ENCODE measurements at places on chromosomes 2 and 18.

DNA sequence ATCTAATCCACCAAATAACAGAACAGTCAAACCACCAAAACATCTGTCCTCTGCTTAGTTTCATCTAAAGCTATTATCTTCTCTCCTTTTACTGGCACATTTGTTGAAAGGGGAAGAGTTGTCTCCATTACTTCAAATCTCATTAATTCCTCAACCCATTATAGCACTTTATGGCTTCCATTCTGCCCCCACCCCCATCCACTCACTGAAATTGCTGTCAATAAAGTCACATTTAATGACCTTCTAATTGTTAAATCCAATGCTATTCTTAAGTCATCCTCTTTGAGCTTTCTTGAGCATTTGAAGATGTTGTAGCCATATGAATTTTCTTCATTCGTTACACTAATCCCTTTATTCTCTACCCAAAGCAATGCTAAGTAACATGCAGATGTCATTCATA, 5.2 kb downstream of the OXER1 start:
- no peak for DNase-seq

- DNase-seq, result no peak
These were observed 289.9 kb upstream of the RBMS1 start for GRCh38 chr2:160783474-160783873.

- DNase-seq, result no peak
These were observed 8.0 kb upstream of the REL start for GRCh38 chr2:60873381-60873780.

DNA sequence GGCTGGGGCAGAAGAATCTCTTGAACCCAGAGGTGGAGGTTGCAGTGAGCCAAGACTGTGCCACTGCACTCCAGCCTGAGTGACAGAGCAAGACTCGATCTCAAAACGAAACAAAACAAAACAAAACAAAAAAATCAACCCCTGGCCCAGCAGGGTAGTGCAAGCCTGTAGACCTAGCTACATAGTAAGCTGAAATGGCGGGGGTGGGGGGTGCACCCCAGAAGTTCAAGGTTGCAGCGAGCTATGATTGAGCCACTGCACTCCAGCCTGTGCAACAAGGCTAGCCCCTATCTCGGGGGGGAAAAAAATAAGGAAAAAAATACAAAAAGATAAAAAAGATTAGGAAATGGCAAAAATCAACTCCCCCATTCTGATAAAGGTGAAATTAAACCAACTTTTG, 6.4 kb downstream of the ATL2 start:
- DNase-seq, result no peak

GRCh38 chr2:240459401-240460252, 24.2 kb downstream of the GPC1 start:
- DNase-seq, result no peak

DNA sequence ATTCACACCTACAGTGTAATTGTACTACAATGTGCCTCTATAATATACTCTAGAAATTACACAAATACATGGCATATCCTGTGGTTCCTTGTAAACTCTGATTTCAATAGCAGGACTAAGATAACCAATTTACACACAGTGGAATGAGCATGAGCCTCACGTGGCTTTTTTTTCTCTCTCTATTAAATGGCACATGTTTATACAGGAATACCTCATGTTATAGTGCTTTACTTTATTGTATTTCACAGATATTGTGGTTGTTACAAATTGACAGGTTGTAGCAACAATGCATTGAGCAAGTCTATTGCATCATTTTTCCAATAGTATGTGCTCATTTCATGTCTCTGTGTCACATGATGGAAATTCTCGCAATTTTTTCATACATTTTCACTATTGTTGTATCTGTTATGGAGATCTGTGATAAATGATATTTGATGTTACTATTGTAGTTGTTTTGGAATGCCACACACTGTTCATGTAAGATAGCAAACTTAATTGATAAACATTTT, 260.0 kb downstream of the FSIP2 start:
- DNase-seq, result no peak

GRCh38 chr18:37483221-37483971, 82.2 kb downstream of the CELF4 start:
- no peak for DNase-seq

DNA sequence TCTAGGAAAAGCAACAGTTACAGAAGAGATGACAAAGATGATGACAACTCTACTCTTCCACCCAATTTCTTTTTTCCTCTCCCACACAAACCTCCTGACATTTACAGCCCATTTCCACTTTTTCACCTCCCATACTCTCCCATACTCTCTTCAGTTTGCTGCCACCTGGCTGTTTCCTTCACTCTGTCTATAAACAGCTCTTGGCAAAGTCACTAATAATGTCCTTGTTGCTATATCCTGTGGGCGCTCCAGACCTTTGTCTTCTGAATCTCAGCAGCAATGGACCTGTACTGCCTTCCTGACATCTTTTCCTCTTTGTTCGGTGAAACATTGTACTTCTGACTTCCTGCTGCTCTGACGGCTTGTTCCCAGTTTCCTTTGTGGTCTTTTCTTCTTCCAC, 60.7 kb upstream of the CAVIN2 start:
- DNase-seq, result no peak

GRCh38 chr2:64101141-64101591, 43.1 kb downstream of the PELI1 start:
- no peak for DNase-seq

- no peak for DNase-seq
These were observed 652 bp downstream of the SH3YL1 start for GRCh38 chr2:263022-263738.

All from C1 segment of cervical spinal cord (tissue), 14 donors.